ENCODE measurements at places on chromosomes 7 and 10.

DNA sequence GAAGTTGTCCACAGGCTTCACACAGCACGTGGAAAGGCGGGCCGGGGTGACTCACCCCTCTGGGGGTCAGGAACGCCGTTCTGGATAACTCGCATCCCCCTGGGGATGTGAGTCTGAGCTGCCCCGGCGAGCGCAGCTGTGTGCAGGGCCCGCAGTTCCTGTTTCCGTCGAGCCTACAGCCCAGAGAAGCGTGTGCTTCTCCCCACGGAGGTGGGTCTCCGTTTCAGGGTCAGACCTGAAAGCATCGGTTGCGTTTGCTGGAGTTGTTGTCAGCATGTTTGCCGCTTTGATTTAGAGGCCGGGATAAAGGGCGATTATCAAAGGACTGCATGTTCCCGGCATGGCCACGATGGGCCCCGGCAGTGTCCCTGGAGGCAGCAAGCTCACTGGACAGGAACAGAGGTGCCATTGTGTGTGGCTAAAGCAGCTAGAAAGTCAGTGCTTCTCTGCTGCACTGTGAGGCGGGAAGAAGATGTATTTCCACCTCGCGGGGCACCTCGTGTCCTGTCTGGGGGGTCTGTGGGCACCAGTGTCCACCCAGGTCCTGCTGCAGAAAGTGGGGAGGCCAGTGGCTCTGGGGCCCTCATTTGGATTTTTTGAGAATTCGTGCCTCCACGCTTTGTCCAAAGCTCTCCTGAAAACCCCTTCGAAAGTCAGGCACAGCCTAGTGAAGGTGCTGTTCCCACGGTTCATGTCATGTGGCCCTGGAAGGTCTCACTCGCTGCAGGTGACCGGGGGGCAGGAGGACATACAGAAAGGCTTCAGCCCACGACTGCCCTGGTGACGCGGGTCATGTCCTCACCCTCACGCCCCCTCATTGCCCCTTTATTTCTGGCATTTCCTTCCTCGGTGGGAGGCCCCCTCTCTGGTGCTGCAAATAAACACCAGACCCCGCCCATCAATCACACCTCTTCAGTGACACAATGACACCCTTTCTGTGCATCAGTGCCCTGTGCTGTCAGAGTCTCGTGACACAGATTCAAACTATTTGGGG lies 27.4 kb upstream of the GDI2 start:
- DNase-seq: no peak
- no peak overlapping the region for H3K4me3 ChIP-seq
- no peaks in the 10 kb centered on the region for H3K27me3 ChIP-seq
- H3K27ac ChIP-seq: no peak overlapping the region

DNA sequence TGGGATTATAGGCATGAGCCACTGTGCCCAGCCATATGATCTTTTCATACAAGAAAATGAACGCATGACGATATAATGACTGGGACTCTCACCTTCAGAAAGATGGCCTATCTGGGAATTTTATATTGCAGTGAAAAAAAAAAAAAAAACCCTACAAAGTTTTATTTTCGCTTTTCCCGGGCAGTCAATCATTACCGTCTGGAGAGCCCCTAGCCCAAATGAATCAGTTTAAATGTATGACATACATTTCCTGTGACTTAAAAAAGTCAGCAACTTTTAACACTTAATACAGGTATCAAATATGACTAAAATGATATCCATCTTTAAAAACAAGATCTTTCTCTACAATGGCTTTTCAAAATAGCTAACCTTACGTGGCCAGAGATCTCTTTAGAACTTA lies 48.2 kb upstream of the NMT2 start:
- H3K4me3 ChIP-seq: no peak overlapping the region
- no peak overlapping the region for H3K27ac ChIP-seq
- H3K4me1 ChIP-seq: peaks cover 6% of the 10 kb centered on the region
- no peak for DNase-seq

- H3K36me3 ChIP-seq: no peaks in the 10 kb centered on the region
- H3K4me1 ChIP-seq: peaks cover 12% of the 10 kb centered on the region
- no peak overlapping the region for H3K27ac ChIP-seq
- peaks cover 1% of the 10 kb centered on the region for H3K27me3 ChIP-seq
- no peak for DNase-seq
Observed at GRCh38 chr7:24816868-24817267, 59.6 kb upstream of the GSDME start.

DNA sequence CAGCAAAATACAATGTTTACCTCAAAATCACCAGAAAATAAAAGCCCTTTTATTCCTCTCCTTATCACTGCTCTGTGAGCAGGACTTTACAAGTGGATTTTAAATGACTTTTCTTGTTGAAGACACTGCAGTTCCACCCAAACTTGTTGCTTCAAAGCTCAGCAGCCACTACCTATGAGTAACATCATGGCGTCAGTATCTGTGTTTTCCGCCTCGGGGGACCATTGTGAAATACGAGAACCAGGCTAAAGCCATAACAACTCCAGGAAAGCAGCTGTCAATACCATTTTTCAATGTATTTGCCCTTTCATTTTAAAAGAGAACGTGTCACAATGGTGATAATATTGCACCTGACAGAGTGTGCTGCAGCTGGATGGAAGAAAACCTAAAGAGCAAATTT lies 284.0 kb upstream of the RNF32 start:
- no peak overlapping the region for H3K27ac ChIP-seq
- H3K4me1 ChIP-seq: no peaks in the 10 kb centered on the region
- H3K36me3 ChIP-seq: no peaks in the 10 kb centered on the region

DNA sequence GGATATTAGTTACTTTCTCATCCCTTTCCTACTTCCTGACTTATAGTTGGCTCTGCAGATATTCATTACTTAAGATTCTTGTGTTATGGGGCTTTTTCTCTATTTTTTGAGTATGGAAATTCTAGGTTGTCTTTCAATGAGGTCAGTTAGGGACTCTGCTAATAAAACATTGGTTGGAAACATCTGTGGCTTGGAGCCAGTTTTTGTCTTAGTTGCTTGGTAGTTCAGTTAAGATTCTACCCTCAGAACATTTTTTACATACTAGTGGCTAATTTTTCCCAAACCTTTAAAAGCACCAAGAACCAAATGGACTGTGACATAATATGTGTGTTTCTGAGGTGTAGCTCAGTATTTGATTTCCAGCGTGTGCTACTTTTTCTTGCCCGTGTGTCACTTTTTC lies 305.6 kb upstream of the FZD1 start:
- no peak for DNase-seq
- H3K4me1 ChIP-seq: no peaks in the 10 kb centered on the region
- H3K27me3 ChIP-seq: no peaks in the 10 kb centered on the region

GRCh38 chr10:2592360-2593160 lies 474.8 kb upstream of the PFKP start:
- H3K4me1 ChIP-seq: no peaks in the 10 kb centered on the region
- no peak overlapping the region for H3K27ac ChIP-seq
- peaks cover 21% of the 10 kb centered on the region for H3K27me3 ChIP-seq
- H3K4me3 ChIP-seq: no peak overlapping the region
- no peaks in the 10 kb centered on the region for H3K36me3 ChIP-seq

GRCh38 chr10:111525696-111526095 lies 448.9 kb downstream of the ADRA2A start:
- peaks cover 10% of the 10 kb centered on the region for H3K27me3 ChIP-seq
- H3K27ac ChIP-seq: no peak overlapping the region
- H3K4me1 ChIP-seq: no peaks in the 10 kb centered on the region
- no peaks in the 10 kb centered on the region for H3K36me3 ChIP-seq
- no peak for DNase-seq
- H3K4me3 ChIP-seq: no peak overlapping the region

GRCh38 chr10:75355706-75356105 lies 45.9 kb downstream of the ZNF503 start:
- peaks cover 2% of the 10 kb centered on the region for H3K4me1 ChIP-seq
- H3K36me3 ChIP-seq: peaks cover 2% of the 10 kb centered on the region
- peaks cover 69% of the 10 kb centered on the region for H3K27me3 ChIP-seq
- no peak for DNase-seq
- H3K27ac ChIP-seq: no peak overlapping the region

- peaks cover 14% of the 10 kb centered on the region for H3K36me3 ChIP-seq
- peaks cover 20% of the 10 kb centered on the region for H3K4me1 ChIP-seq
- no peak overlapping the region for H3K27ac ChIP-seq
- no peak overlapping the region for H3K4me3 ChIP-seq
Observed at GRCh38 chr10:21196822-21197395, 299.8 kb upstream of the NEBL start.

- H3K36me3 ChIP-seq: no peaks in the 10 kb centered on the region
- H3K4me1 ChIP-seq: no peaks in the 10 kb centered on the region
- no peak overlapping the region for H3K27ac ChIP-seq
- H3K27me3 ChIP-seq: no peaks in the 10 kb centered on the region
Observed at GRCh38 chr7:143434660-143435059, 8.6 kb upstream of the TAS2R60 start.

DNA sequence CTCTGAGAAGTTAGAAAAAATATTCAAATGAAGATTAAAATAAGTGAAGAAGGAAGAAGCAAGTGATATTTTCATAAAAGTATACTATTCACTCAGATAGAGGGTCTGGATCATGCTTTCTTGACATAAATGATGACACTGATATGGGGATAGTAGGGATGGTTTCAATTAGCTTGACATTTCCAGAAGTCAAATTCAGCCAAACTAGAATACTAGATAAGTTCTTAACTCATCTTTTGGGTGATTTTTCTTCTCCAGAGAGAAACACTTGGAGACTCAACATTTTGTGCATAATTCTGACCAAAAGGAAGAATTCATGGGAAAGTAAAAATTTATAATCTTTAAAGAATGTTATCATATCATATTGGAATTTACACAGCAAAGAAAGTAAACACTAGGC lies 152.0 kb upstream of the LRGUK start:
- no peaks in the 10 kb centered on the region for H3K27me3 ChIP-seq
- peaks cover 2% of the 10 kb centered on the region for H3K36me3 ChIP-seq
- DNase-seq: no peak
- no peak overlapping the region for H3K4me3 ChIP-seq
- no peak overlapping the region for H3K27ac ChIP-seq

DNA sequence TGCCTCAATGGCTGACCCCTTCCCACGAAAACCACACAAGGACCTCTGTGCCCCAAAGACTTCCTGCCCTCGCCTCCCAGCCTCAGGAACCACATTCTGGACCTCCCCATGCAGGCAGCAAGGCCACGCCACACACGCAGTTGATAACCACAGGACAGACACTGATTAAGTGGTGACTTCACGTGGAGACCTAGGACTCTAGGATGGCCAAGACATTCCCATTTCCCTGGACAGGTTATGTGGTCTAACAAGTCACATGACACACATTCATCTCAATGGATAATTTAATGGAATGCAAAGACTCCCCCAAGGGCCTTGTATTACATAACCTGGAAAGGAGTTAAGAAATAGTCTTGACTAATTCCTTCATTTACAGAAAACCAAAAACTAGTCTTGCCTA lies 110.2 kb downstream of the LARP4B start:
- no peak overlapping the region for H3K27ac ChIP-seq
- peaks cover 51% of the 10 kb centered on the region for H3K36me3 ChIP-seq
- no peaks in the 10 kb centered on the region for H3K27me3 ChIP-seq
- H3K4me1 ChIP-seq: no peaks in the 10 kb centered on the region

- H3K4me3 ChIP-seq: no peak overlapping the region
- H3K27me3 ChIP-seq: no peaks in the 10 kb centered on the region
- no peaks in the 10 kb centered on the region for H3K36me3 ChIP-seq
- no peak for DNase-seq
Observed at GRCh38 chr10:103238506-103239252, 7.0 kb upstream of the RPEL1 start.

- peak overlapping the region; percentile 52 for H3K27ac ChIP-seq
- H3K27me3 ChIP-seq: no peaks in the 10 kb centered on the region
- no peaks in the 10 kb centered on the region for H3K36me3 ChIP-seq
- H3K4me1 ChIP-seq: peaks cover 72% of the 10 kb centered on the region
Observed at GRCh38 chr7:96599288-96599936, 110.2 kb downstream of the SEM1 start.

- DNase-seq: no peak
- no peaks in the 10 kb centered on the region for H3K36me3 ChIP-seq
- H3K4me1 ChIP-seq: peaks cover 52% of the 10 kb centered on the region
- H3K27ac ChIP-seq: peak overlapping the region; percentile 47
Observed at GRCh38 chr7:130993671-130994365, 259.8 kb upstream of the KLF14 start.

DNA sequence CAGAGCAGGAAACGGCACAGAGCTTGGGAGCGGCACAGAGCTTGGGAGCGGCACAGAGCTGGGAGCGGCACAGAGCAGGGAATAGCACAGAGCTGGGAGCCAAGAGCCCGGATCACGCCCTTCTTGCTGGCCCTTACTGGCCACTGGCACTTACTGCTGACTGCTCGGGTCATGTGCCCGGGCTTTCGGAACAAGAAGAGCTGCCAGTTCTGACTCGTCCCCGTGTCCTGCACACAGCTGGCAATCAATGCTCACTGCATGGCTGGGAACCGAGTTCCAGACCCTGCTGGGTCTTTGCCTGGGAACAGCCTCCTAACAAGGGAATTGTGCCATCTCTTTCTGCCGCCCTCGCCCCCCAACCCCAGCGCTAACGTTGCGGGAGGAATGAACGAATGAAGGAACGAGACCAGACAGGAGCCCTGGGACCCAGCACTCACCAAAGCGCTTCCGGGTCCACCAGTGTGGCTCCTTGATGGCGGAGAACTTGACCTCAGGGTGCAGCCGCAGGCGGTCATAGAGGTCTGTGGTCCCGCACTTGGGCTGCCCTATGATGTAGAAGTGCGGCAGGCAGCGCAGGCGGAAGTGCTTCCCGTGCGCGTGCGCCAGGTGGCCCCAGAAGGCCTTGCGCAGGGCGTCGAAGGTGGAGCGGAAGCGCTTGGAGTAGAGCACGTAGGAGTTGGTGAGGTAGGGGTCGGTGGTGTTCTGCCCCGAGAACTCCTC lies 49.1 kb downstream of the CHST15 start:
- H3K4me1 ChIP-seq: peaks cover 21% of the 10 kb centered on the region
- H3K36me3 ChIP-seq: peaks cover 32% of the 10 kb centered on the region
- DNase-seq: no peak

DNA sequence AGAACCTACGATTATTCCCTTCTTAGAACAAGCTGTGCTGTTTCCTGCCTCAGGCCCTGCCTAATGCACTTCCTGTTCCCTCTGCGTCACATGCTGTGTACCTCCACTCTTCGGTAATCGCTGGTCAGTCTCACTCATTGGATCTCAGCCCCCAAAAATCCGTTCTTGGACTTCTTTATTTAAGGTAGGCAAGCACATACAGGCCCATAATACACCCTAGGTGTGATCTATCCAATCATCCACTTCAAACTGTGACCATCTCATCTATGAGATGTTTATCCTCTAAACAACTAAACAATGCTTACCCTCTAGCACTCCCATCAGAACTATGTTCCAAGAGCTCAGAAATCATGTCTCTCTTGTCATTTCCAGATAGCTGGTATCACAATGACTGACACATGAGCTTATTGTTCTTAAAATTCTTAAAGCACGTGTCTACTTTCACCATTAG lies 83.9 kb downstream of the CADPS2 start:
- no peak overlapping the region for H3K27ac ChIP-seq
- no peaks in the 10 kb centered on the region for H3K27me3 ChIP-seq
- DNase-seq: no peak
